ENCODE measurements at places on chromosomes 5 and 9.

- DNase-seq, result no peak
Observed at GRCh38 chr5:67133776-67134175, 62.8 kb downstream of the CD180 start.

GRCh38 chr5:131524431-131524830, 110.6 kb downstream of the RAPGEF6 start:
- no peak for DNase-seq

DNA sequence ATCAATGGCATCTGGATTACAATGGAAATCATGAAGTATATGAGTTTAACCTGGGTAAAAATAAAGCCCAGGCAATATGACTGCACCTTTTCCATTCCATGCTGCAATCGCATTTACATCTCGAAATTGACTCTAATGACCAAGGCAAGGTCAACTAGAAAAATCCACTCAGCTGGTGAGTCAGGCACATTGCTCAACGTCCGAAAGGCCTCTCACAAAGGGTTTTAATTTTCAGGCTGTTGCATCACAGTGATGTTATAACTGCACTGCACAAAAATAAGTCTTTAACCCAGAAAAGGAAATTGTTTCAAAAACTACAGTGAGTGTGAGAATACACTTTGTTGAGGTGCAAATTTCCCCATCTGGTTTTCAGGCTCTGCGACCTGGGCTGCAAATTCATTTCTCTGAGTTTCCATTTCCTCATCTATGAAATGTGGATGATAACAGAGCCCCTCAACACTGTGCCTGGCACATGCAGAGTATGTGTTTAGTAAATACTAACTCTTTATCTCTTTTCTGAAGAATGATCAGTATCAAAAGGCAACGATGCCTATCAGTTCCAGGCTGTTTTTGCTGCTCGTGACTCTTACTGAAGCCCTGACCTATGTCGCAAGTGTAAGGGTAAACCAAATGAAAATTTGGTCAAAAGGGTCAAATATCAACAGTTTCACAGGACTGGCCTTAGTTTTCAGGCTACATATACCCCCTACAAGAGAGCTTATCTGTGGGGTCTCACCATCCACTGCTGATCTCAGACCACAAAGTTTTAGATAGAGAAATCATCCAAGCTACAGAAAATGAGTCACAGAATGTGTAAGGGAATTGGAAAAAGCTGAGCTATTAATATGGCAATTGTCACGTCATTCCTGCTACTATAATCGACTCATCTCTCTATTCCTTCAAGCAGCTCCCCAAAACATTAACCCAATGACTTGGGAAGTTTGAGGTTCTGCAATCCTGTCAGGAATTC, 4.1 kb downstream of the NFIL3 start:
- DNase-seq, result no peak

DNA sequence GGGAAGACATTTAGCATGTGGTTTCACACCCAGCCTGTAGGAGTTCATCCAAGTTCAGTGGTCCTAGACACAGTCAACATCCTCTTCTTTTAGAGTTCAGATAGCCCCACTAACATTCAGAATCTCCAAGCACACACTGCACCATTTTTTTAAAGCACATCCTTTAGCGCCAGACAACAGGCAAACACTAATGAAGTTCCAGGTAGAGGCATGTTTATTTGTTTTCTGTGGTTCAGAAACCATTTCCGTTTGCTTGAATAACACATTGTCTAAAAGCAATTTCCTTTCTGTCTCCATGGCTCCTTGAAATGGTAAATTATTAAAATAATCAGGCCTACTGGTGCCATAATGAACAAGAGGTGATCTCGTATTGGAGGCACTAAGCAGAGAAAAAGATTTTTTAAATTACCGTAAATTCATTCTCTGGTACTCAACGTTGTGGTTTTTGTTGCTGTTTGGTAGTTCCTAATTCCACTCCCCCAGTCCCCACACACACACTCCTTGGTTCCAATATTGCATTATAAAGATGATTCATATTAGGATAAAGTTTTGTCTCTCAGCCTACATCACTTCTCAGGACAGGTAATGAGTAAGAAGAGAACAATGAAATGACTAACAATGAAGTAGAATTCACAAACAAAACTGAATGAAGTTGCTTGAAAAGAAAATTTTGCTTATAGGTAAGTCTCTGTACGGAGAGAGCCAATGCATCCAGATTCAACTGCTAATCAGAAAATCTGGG, 153.1 kb downstream of the PCSK1 start:
- DNase-seq, result no peak

DNA sequence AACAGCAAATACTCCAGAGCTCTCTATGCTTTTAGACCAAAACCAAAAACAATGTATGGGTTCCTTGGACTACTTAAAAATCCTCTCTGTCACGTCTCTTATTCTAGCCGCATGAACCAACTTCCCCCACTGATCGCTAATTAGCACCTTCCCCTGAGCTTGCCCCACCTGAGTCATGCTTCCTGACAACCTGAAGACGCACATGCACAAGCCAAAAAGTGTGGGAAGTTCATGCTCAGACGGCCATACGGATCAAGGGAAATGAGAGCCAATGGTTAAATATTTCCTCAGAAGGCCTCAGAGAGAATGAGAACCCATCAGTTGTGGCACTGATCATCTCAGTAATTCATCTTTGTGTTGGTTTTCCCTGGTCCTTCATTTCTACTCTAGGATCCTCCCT, 199.7 kb downstream of the BNC2 start:
- no peak for DNase-seq

- no peak for DNase-seq
Observed at GRCh38 chr9:104606152-104606551, 725 bp upstream of the OR13C2 start.

- DNase-seq, result no peak
Observed at GRCh38 chr5:31380049-31380448, 151.8 kb downstream of the DROSHA start.

- DNase-seq, result no peak
Observed at GRCh38 chr5:14595189-14595588, 13.6 kb downstream of the OTULINL start.

DNA sequence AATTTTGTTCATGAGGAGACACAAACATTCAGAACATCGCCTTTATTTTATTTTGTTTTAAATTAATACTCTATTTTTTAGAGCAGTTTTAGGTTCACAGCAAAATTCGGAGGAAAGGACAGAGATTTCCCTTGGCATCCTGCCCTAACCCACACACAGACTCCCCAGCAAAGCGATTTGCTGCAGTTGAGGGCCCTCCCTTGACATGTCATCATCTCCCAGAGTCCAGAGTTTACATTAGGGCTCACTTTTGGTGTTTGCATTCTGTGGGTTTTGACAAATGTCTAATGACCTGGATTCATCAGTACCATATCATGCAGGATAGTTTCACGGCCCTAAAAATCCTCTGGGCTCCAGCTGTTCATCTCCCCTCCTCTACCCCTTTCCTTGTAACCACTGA, 33.6 kb upstream of the COL5A1 start:
- DNase-seq, result no peak

DNA sequence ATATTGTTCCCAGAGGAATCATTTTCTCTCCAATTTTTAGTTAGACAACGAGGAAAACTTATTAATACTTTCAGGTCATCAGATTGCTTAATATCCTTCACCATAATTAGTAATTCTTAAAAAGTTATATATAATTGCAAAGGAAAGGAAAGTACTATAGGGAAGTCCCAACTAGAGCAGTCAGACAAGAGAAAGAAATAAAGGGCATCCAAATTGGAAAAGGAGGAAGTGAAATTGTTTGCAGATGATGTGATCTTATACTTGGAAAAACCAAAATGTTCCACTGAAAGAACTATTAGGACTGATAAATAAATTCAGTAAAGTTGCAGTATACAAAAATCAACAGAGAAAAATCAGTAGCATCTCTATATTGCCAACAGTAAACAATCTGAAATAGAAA, 223.5 kb upstream of the MEF2C start:
- DNase-seq, result no peak
